ENCODE measurements at places on chromosomes 1 and 21. TPM values are rescaled to one million over a fixed set of nuclear protein-coding genes. Genes with fewer than 3 reads are reported as not detected.

DCST2 gene
- 0.12 TPM for total RNA-seq

GRCh38 chr1:147273409-147274336, 31.2 kb downstream of the CHD1L start:
- DNase-seq: peak; percentile 56

GRCh38 chr1:69567652-69568420, at the start of gene LRRC7:
Gene LRRC7 (plus strand): TSS chr1:69567922. CDS start chr1:69568640, 718 bp downstream.
- DNase-seq: no peak

CFAP74 gene
- not detected for total RNA-seq

Data from glomerular endothelial cell (primary cell).